Stimulated activated CD4-positive, alpha-beta T cell treated with anti-CD3 and anti-CD28 coated beads, Interleukin-12 subunit alpha, Interleukin-12 subunit beta, amount 100 ng/mL, for 24 hours (primary cell): ENCODE measurements at places on chromosomes 5 and 9.

DNA sequence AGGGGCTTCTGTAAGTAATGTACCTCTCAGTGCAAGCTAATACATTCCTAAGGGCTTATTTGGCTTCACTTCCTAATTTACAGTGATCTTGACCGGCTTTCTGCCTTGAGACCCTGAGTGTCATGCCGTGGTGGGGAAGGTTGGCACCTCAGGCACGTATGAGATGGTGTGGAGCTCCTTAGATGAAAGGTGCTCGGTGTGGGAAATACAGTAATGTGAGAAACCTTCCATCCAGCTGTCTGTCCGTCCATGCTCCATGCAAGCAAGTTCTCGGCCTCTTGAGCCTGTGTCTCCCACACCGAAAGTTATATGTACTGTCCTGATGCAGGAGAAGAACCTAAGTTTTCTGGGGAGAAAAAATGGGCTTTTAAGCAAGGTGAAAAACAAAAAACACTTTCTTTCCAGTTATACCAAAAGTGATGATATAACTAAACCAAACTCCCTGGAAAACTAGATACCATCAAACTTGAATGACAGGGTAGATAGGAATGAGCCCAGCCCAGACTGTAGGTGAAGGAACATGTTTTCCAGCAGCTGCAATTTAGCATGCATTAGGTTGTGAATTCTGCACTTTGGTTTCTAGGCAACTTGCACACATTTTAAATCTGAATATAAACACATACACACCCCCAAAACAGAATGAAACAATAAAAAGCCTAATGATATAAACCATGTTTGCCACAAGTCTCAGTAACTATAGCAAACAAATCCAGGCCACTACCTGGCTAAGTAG, 279.6 kb downstream of the FANCC start:
- no peak for DNase-seq

- DNase-seq = peak; percentile 11
Measured at GRCh38 chr9:21317956-21318923, 13.1 kb upstream of the IFNA5 start.

DNA sequence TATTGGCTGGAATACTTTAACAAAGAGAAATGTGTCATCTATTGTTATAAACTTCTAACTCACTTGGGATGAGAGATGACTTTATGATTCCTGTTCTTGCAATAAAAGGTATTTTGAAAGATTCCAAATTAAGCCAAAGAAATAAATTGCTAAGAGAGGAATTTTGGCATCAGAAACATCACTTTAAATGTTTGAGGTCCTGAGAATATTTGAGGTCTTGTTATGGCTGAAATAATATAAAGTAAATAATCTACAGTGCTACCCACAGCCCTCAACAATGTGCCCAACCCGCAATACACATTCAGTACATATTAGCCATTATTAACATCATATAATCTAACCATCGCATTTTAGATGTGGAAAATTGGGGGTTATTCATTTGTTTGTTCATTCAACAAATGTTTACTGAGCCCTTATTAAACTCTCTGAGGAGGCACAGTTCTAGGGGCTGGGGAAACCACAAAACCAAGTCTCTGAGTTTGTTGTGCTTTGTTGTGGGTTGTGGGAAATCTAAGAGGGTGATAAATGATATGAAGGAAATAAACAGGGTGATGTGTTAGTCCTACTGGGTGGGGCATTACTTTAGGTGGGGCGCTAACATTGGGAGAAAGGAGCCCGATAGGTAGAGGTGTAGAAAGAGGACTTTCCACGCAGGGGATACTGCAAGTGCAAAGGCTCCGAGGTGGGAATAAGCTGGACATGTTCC, 135.2 kb upstream of the CLINT1 start:
- DNase-seq = no peak

- no peak for DNase-seq
Measured at GRCh38 chr5:178177569-178177968, 9.6 kb downstream of the GMCL2 start.

DNA sequence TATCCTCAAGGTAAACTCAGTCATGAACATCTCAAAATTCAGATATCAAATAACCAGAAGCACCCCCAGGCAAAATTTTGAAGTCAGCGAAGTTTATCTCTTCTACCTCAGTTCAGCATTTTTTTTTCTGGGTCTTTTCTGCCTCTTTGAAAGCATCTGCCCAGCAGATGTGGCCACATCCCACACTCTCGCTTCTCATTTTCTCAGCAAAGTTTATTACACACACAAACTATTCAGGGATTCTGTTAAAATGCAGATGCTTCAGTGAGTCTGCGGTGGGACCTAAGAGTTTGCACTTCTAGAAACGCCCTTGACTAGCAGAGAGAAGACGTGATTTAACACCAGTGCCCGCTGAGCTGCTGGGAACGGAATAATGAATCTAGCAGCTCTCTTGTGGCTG, 19.3 kb downstream of the RASEF start:
- DNase-seq = no peak

DNA sequence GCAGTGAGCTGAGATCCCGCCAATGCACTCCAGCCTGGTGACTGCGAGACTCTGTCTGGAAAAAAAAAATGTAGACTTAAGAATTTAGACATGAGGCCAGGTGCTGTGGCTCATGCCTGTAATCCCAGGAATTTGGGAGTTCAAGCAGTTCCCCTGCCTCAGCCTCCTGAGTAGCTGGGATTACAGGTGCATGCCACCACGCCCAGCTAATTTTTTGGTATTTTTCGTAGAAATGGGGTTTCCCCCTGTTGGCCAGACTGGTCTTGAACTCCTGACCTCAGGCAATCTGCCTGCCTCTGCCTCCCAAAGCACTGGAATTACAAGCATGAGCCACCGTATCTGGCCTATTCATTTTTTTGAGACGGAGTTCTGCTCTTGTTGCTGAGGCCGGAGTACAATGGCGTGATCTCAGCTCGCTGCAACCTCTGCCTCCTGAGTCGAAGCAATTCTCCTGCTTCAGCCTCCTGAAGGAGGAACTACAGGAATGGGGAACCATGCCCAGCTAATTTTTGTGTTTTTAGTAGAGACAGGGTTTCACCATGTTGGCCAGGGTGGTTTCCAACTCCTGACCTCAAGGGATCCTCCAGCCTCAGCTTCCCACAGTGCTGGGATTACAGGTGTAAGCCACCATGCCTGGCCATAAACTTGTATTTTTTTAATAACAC, 14.0 kb downstream of the DDX46 start:
- DNase-seq = no peak

DNA sequence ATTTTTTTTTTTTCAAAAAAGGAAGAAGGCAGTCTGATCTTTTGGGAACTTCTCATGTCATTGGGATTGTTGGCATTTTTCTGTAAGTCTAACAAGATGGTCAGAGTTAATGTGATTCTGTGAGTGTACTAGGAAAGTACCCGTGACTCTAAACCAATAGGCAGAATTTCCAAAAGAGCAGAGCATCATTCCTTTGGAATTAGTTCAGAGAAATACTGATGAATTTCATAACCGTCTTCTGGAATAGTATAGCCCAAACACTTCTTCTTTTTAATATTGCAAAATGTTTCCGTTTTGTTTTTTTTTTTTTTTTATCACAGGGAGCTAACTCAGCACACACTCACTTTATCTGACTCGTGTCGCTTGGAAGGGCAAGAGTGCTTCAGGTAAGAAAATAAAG, 407.4 kb downstream of the DTWD2 start:
- DNase-seq = no peak

DNA sequence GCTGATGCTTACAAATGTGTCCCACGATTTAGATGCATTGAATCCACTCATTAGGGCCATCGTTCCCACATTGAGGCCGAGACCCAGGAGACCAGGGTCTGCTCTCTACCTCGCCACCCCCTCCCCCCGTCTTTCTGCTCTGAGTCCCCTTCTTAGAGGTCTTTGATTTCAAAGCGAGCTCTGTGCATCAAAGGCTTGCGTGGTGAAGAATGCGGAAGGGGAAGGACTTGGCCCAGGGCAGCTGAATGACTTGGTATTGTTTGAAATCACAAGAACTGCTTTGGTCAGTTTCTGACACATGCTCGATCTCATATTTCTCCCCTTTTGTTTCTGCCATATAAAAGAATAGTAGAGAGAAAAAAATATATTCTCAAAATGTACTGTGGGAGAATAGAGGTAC, 78.3 kb upstream of the IRX1 start:
- no peak for DNase-seq

- no peak for DNase-seq
Measured at GRCh38 chr5:113205323-113205722, 228.7 kb downstream of the DCP2 start.

DNA sequence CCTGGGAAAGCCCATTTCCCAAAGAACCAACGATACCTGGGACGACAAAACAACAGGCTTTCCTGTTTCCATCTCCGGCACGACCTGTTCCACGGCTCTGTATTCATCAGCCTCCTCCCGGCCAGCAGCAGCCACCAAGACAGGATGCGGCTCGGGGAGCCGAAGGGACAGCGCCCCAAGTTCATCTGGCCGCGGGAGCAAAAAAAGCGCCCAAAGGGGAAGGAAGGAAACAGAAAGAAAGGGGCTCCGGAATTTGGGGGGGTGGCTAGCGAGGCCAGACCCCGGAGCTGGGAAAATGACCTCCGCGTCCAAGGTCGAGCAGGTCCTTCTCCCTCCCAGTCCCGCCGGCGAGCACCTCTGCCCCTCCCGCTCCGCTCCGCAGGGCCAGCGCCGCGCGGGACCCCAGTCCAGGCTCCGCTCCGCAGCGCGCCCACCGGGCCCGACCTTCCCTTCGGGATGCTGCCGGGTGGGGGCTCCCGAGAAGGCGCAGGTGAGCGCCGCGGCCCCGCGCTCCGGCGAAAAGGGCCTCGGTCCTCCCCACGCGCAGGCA, 608 bp downstream of the ELOVL7 start:
- DNase-seq = no peak

DNA sequence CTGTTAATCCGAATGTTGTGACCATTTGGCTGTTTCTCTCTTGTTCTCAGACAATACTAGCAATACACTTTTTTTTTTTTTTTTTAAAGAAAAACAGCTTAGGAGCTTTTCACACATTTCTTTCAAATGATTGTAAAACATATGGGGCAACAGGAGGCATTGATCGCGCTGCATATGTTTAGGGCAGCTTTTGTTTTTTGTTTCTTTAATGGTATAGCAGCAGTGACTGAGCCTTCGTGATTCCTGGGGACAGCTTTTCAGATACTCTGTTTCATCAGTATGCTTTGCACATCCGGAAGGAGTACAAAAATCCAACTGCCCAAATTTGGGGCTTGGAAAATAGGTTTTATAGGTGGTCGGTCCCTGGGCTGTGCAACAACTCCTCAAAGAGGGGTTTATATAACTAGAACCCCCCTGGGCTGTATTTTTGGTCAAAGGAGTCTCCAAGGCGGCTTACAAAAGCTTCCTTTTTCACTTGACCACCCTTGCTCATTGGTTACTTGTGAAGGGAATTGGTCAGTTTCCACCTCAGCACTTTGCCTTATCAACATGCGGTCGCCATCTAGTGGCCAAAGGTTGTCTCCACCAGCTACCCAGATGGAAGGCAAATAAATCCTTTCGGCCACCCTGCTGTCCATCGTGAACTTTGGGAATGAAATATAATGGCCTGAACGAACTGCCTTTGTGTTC, 91.8 kb downstream of the PDE6A start:
- no peak for DNase-seq

DNA sequence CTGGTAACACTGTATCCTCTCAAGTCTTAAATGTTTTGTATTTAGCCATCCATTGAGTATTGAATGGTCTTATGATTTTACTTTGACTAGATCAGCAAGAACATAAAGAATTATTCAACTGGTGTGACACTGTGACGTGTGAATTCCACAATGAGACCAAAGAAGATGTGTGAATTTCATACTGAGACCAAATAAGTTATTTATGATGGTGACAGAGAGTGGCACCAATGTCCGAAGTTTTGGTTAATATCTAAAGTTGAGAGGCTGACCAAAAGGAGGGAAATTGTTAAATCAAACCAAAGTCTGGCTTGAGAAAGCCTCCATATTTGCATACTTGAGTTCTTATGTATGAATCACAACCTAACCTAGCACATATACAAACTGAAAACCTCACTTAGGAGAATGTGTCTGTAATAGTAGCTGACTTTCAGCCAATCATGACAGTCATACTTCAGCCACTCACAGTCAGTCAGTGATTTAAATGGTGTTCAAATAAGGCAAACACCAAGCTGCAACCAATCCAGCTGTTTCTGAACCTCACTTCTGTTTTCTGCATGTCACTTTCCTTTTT, 31.5 kb upstream of the FAM170A start:
- no peak for DNase-seq

GRCh38 chr5:124790301-124790894, 44.0 kb upstream of the ZNF608 start:
- DNase-seq = no peak

DNA sequence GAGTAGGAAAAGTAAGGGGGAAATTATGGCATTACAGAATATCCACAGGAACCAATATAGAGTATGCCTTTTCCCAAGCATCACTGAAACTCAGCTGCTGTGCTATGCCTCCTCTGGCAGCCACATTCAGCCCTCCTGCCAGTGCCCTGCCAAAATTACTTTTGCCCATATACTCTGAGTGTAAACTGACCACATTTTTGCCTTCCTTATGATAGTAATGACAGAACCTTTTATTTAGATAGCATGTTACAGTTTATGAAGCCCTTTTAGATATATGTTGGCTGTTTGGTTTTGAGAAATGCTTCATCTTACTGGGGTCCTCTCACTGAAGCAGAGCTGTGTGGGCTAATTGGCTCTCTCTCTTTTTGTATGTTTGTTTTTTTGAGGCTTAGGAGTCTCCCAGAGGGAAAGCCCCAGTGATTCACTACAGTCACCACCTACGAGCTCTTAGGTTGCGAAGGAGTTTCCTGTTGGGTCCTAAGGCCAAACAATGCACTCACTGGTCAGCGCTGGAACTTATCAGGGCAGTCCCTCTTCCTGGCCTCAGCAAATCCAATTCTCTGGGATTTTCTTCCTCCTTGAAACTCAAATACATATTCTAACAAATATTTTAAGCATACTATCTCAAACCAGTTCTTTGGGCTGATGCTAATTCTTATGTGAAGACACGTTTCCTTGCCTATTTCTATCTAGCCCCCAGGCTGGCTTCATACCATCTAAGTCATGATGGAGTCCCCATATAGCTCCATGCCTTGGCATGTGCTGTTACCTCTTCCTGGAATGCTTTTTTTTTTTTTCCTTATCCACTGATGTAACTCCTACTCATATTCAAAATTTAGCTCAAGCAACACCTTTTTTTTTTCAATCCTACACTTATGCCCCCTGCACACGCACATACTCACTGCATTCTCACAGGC, 3.7 kb downstream of the PHF24 start:
- DNase-seq = no peak

DNA sequence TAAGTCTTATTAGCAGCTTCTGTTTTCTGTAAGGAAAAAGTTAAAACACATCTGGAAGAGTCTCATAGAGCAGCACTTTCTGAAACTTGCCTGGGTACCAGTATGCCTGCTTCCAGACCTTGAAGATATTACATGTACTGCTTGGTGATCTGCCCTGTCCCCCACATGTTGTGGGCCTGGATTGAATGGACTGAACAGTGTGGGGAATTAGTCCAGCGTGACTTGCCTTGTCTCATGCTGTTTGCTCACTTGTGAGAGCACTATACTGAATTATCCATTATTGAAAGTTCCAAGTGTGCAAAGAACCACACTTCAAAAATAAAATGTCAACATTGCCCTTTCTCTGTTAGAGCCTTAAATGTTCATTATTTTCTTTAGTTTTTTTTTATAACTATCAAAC, 8.9 kb downstream of the CTNNA1 start:
- no peak for DNase-seq
